Stomach (tissue), 19 donors: ENCODE measurements at places on chromosomes 5 and 9.
A peak's percentile ranks its signal among the peaks of the same experiment; 100 is the strongest.

DNA sequence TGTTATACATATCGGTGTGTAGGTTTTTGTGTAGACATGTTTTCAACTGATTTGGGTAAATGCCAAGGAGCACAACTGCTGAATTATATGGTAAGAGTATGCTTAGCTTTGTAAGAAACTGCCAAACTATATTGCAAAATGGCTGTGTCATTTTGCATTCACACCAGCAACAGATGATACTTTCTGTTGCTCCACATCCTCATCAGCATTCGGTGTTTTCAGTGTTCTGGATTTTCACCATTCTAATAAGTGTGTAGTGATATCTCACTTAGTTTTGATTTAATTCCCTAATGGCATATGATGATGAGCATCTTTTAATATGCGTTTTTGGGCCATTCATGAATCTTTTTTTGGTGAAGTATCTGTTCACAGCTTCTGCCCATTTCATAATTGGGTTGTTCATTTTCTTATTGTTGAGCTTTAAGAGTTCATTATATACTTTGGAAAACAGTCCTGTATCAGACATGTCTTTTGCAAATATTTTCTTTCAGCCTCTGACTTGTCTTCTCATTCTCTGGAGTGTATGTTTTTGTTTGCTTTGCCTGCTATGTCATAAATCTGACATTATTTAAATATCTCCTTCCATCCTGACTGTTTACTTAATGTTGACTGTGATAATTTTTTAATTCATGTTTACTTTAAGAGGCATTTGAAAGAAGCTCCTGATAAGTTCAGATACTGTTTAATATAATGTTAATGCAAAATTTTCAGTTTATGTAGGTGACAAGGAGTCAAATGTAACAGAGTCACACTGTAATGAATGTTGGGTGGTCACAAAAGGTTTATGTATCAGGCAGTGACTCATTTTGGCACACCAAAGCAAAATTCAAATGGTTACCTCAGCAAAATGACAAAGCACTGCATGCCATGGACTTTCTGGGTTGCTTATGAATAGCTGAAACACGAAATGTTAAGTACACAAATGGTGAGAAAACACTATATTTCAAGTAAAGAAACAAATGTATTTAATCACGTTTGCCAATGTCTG, 181.1 kb upstream of the DAB2 start:
- no peak for DNase-seq

- DNase-seq = peak; percentile 74
Measured at GRCh38 chr5:151023047-151023615, 2.7 kb downstream of the GPX3 start.

GRCh38 chr9:134186471-134187109, 22.2 kb upstream of the RNU6ATAC start:
- peak; percentile 31 for DNase-seq

GRCh38 chr9:94638335-94639060, 820 bp downstream of the FBP1 start:
- no peak for DNase-seq

- no peak for DNase-seq
Measured at GRCh38 chr5:80711938-80712337, 57.2 kb upstream of the DHFR start.

DNA sequence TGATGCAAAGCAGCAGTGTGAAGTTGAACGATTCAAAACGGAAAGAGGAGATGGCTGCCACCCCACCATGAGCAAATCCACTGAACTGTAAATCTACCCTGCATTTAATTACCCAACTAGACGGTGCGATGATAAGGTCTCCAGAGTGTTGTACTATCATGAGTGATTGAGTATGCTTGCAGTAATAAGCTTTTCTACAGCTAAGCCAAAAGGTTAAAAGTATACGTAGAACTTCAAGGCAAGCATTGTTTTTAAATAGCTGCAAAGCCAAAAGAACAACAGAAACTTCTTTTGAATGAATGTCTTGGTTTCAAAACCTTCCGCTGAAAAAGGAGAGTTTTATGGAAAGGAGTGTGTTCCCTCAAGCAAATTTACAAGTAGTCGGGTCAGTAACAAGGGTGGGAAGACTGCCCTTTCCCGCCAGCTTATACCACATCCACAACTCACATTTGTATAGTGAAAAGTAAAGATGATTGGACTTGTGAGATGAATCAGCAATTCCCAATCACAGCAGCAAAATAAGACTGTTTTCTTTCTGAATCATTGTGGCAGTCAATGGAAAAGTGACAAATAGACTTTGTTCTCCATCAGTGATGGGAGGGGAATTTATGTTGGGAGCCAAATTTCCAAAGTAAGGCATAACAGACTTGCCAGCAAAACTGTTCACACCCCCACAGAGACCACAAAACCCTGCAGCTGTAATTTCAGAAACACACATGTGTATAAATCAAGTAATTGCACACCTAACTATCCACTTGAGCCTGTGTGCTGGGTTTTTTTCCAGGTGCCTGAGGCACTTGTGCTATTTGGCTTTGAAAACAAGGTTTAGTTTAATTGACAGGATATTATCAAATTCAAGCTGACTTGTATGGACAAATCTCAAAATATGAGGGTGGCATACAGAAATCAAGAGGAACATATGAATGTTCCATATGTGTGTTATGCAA, 407.7 kb upstream of the GRAMD2B start:
- DNase-seq = no peak

GRCh38 chr5:109191153-109191558, 218.6 kb downstream of the PJA2 start:
- peak; percentile 47 for DNase-seq

DNA sequence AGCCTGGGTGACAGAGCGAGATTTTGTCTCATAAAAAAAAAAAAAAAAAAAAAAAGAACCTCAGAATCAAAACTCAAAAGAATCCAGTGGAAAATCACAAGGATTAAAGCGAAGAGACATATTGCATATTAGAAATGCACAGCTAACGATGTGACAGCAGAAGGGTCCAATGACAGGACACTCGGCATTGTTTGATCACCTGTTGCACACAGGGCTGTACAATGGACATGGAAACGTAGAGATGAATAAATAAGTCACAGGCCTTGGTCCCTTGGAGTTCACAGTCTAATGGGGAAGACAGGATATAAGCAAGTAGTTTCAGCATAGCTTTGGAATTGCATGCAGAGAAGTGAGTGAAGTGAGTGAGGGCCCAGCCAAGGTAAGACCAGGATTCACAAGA, 25.9 kb upstream of the PIK3R1 start:
- no peak for DNase-seq

DNA sequence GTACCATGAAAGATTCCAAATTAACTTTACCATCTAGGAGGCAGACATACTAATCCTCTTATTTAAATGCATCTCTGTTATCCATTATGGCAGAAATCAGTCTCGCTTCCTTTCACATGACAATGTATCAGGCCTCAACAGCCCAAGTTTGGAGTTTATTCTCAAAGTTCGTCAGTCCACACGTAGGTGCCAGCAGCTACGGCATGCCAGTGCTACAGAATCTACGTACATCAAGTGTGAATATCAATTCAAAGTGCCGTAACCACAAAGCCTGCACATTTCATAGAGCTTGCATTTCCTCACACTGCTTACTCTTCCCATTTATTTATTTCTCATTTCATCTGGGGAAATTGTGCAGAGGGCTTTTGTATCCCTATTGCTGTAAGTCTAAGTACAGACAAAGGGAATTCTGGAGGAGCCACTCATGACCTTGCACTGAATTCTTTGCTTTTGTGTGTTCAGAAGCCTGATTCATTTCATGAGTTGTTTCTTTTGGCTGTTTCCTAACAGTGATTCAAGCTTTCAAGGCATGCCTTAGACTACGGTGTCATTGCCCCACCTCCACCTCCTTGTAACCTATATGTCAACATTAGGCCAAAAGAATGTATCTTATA, 10.0 kb downstream of the ENC1 start:
- no peak for DNase-seq

DNA sequence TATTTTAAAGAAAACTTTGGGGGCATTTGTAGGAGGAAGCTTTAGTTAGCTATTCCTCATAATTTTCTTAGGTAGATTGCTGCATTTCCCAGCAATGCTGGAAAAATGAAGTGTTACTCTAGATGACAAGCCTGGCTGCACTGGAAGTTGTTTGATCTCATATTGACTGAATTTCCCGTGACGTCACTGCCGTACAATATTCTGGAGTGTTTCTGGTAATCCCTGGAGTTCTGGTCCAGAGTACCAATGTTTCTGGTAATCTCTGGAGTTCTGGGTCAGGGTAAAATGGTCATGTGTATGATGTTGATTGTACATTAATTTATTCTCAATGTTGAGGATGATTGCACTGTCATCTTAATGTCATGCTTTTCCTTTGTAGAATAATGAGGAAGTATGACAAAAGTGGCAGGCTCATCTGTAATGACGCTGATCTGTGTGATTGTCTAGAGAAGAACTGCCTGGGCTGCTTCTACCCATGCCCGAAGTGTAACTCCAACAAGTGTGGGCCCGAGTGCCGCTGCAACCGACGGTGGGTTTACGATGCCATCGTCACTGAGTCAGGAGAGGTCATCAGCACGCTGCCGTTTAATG, 26.2 kb downstream of the ARL14EPL start:
- no peak for DNase-seq

DNA sequence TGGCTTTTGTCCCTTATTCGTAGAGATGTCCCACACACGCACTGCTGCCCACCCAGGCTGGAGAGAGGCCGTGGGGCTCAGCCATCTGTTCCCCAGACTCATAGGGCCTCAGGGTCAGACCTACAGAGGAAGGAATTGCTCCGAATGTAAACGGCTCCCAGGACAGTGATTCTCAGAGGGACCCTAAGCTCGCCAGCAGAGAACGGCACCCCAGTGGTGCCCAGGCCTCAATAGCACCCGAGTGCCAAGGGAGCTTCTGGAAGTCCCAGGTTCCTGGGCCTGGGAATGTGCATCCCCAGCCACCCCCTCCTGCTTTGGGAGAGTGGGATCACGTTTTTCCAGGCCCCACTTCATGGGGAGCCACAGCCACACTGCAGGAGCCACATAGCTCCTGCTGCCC, 32.9 kb upstream of the CNOT6 start:
- no peak for DNase-seq

DNA sequence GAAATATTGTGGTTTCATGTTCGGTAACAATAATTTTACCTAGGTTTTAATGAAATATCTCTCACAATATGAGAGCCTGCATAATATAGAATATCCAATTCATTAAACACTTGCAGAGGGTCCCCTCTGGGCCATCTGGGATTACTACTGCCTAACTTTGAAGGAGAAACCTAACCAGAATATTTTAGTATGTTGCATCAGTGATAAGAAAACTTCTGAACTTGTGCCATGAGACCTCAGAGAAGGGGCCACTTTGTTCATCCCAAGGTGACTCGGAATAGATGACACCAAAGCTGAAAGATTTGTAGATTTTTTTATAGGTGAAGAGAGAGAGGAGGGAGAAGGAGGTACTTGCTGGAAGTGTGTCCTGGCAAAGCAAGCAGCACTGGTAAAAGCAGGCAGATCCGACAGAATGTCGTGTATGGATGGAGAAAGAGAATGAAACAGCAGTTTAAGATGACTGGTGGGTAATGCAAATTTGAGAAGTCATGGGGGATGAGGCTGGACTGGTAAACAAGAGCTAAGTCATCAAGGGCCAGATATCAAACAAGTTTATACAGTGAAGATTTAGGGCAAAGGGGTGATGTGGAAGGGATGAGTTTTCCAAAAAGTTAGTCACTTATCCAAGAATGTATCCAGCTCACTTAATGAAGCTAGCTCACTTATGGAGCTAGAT, 372.3 kb downstream of the ADGRV1 start:
- DNase-seq = no peak

- DNase-seq = no peak
Measured at GRCh38 chr9:135579889-135580660, 18.5 kb downstream of the PAEP start.

GRCh38 chr5:68154119-68154857, 61.3 kb upstream of the PIK3R1 start:
- DNase-seq = no peak

GRCh38 chr5:145772466-145772865, 62.7 kb downstream of the PRELID2 start:
- no peak for DNase-seq

- DNase-seq = no peak
Measured at GRCh38 chr5:108688485-108688884, 59.2 kb upstream of the FER start.

DNA sequence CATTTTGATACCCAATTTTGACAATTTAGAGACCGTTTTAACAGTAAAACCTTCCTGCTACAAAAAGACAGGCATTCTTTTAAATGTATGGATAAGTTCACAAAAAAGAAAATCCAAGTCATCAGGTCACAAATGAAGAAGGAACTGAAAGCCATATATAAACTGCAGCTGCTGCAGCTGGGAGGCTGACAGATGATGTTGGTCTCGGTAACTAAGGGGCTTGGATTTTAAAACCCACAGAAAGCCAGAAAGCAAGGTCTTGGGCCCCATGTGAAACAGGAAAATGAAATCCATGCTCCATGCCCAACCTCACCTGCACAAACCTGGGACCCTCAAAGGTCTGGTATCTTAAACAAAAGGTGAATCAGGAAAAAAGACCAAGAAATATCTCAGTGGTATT, 15.7 kb upstream of the C5orf34 start:
- DNase-seq = no peak

DNA sequence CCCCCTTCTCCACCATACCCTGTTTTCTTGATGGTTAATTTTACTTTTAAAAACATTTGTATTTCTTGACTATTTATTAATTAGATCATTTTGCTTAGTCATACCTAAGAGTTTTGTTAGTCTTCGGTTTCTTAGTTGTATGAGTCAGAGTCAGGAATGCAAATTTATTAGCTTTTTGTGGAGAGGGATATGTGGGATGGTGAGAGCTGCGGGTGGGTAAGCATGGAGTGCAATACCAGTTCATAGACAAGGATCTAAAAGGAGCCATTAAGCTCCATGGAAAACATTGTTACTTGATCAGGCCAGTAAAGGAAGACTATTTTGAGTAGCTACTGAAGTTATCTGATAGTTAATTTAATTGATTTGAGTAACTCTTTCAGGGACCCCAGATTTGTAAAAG, 77.5 kb downstream of the ZSWIM6 start:
- DNase-seq = no peak

DNA sequence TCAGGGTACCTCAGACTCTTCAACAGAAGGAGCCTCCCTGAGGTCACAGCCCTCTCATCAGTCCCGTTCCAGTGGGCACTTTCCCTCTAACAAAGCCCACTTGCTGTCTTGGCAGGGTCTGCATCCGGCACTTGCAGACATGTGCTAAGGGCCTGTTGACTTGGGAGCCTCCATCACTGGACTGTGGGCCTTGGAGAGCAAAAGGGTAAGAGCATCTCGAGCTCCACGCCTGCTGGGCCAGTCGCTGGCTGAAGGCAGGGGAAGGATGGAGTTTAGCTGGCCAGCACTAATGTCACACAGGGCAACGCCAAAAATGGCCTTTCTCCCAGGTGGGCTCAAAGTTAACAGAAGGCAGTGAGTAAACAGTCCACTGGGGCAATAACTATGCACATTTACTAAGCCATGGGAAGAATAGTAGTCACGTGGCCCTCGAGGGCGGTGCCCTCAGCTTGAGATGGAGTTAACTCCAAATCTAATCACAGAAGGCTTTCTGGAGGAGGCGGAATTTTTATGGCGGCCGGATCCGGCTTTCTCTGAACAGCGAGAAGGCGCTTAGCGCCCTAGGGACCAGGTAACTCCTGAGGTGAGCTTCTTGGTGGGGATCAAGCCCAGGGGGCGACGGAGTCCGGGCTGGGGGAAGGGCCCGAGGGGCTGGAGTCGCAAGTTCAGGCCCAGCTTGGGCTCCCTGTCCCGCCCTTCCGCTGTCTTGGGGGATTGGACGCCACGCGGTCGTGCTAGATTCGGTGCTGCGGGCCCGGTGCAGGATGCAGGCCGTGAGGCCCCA, 2.0 kb upstream of the NSD1 start:
- DNase-seq = peak; percentile 12
